Right ventricle myocardium inferior (tissue), 1 donor: ENCODE measurements at places on chromosomes 5 and 9. TPM values are rescaled to one million over a fixed set of nuclear protein-coding genes. Genes with fewer than 3 reads are reported as not detected.

IL3 gene
- total RNA-seq, result not detected

- no peak for DNase-seq
Measured at GRCh38 chr5:121675924-121676323, 175.8 kb upstream of the FTMT start.

DNA sequence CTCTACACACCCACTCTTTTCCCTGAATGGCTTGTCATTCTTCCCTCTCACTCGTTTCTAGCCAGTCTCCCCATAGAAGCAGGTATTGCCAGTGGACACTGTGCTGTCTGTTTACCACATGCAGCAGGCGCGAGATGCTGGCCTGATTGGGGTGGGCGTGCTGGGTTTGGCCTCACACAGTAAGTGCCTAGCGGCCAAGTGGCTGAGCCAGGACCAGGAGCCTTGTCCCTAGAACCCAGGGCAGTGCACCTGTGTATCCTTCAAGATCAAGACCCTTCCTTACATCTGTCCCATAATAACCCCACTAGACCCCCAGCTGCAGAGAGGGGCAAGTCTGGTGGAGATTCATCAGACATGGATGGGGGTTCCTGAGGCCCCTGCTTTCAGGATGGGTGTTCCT lies 112.8 kb upstream of the IRX4 start:
- DNase-seq, result no peak

TAS2R1 gene
- not detected for total RNA-seq

DAPK1 gene
- total RNA-seq, result 6.3 TPM
